ENCODE measurements at places on chromosomes 6 and 20.
A peak's percentile ranks its signal among the peaks of the same experiment; 100 is the strongest.

- no peak for DNase-seq
Measured at GRCh38 chr6:106913676-106914280, 60.8 kb downstream of the CD24 start.

DNA sequence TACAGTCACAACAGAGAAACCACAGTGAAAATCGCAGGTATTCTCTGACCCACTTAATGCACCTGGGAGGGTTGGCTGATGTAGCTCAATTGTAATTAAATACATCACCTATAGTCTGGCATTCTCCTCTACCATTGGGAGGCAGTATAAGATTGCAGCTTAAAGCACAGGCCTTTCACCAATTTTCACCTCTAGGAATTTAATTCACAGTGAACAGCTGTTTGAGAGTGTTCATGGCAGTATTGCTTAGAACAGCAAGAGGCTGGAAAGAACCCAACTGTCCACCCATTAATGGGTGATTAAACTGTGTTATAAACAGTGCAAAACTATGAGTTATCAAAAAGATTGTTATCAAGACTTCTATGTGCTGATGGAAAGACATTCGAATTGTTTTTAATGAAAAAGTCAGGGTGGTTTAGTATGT, 2.0 kb downstream of the EDEM2 start:
- DNase-seq, result peak; percentile 61

- DNase-seq, result no peak
Measured at GRCh38 chr6:36865835-36866234, 8.8 kb downstream of the PPIL1 start.

- peak; percentile 74 for DNase-seq
Measured at GRCh38 chr20:19858466-19859371, 100.7 kb downstream of the RIN2 start.

DNA sequence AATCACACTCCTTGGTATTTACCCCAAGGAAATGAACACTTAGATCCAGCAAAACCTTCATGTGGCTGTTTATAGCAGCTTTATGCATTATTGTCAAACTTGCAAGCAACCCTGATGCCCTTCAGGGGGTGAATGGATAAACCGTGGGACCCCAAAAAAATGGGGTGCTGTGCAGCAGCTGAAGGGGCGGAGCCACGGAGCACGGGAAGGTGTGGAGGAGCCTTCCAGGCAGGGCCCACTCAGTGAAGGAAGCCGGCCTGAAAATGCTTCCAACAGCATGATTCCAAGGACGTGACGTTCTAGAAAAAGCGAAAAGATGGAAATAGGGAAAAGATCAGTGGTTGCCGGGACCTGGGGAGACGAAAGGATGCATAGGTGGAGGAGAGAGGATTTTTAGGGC, 25.6 kb upstream of the FRMD1 start:
- DNase-seq, result no peak

GRCh38 chr20:46227272-46227767, 81.0 kb downstream of the CDH22 start:
- DNase-seq, result no peak

GRCh38 chr6:75344455-75344854, 59.9 kb upstream of the TMEM30A start:
- DNase-seq, result no peak

DNA sequence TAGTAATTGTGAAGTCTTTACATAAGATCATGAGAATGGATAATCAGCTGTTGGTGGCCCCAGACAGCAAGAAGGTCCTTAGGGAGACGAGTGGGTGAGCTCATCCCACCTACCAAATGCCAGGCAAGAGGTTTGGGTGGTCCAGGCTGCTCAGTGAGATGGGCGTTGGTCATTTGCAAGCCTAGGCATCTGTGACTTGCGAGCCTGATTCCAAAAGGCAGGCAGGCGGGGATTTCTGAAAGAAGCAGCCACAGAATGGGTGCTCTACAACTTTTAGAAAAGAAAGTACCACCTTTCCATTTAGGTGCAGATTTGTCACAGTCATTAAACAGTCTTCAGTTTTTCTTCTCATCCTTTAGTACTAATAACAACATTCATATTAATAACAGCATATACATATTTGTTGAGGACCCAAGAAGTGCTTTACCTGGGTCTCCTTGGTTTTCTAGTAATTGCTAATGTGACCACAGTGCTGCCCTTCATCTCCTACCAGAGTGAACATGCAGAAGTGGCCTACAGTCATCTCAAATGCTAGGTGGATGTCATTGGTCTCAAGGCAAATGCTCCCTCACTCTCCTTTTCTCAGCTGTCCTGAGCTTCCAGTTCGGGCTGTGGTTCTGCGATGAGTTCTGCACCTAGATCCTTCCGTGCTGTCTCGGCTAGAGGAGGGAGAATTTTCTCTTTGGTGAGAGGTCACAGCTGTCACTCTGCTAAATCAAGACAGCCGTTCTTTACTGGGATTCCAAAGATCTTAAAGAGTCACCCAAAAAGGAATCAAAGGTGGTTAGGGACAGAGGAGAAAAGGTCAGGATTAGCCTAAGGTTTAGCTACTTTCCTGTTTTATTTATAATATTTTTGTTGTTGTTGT, 2.7 kb downstream of the WRNIP1 start:
- no peak for DNase-seq

- DNase-seq, result no peak
Measured at GRCh38 chr20:62688855-62689460, 19.7 kb upstream of the NTSR1 start.

- no peak for DNase-seq
Measured at GRCh38 chr20:61918548-61918947, 147.1 kb downstream of the TAF4 start.

Data from AG08395 (cell line).